ENCODE measurements at places on chromosomes 16 and 17.

DNA sequence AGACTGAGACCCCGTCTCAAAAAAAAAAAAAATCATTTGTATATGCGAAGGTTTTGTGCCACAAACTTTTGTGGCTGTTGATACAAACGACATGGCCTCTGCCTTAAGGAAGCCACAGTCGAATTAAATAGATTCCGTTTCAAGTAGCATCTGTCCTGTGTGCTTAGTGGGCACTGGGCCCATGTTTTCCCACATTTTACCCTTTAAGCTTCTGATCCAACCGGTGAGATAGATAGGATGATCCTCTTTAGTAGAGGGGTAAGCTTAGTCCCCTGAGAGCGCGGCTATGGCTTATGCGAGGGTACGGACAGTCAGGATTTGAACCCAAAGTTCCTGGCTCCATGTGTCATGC, 776 bp upstream of the TMEM219 start:
- no peak for DNase-seq

- no peak for DNase-seq
These were observed 17.4 kb downstream of the IST1 start for GRCh38 chr16:71912534-71913275.

GRCh38 chr16:56234737-56235136, 43.4 kb downstream of the GNAO1 start:
- DNase-seq, result no peak

- DNase-seq, result no peak
These were observed 1334.8 kb downstream of the CDH11 start for GRCh38 chr16:63787014-63787413.

- no peak for DNase-seq
These were observed 171.9 kb downstream of the AHSP start for GRCh38 chr16:31699601-31700000.

- no peak for DNase-seq
These were observed 4.8 kb downstream of the CD2BP2 start for GRCh38 chr16:30350134-30350871.

GRCh38 chr17:59296190-59296589, 35.3 kb upstream of the YPEL2 start:
- no peak for DNase-seq

DNA sequence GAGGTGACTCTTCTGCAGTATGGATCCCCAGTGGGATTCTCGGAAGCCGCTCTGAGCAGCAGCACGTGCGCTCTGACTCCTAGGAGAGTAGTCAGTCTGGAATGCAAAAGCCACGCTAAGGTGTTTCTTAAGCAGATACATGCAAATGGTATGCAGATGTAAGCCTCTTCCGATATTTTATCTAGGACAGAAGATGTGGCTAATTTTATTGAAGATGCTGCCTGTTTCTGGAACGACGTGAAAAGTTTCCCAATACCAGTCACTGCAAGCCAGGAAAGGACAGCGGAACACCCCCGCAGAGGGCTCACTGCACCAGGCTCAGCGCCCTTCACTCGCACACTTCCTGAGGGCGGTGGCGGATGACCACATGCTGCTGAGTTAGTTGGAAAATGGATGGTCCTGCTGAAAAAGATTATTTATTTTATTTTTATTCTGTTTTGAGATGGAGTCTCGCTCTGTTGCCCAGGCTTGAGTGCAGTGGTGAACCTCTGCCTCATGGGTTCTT, 10.1 kb downstream of the FADS6 start:
- DNase-seq, result no peak

- no peak for DNase-seq
These were observed 55.7 kb downstream of the SYNRG start for GRCh38 chr17:37553401-37553966.

DNA sequence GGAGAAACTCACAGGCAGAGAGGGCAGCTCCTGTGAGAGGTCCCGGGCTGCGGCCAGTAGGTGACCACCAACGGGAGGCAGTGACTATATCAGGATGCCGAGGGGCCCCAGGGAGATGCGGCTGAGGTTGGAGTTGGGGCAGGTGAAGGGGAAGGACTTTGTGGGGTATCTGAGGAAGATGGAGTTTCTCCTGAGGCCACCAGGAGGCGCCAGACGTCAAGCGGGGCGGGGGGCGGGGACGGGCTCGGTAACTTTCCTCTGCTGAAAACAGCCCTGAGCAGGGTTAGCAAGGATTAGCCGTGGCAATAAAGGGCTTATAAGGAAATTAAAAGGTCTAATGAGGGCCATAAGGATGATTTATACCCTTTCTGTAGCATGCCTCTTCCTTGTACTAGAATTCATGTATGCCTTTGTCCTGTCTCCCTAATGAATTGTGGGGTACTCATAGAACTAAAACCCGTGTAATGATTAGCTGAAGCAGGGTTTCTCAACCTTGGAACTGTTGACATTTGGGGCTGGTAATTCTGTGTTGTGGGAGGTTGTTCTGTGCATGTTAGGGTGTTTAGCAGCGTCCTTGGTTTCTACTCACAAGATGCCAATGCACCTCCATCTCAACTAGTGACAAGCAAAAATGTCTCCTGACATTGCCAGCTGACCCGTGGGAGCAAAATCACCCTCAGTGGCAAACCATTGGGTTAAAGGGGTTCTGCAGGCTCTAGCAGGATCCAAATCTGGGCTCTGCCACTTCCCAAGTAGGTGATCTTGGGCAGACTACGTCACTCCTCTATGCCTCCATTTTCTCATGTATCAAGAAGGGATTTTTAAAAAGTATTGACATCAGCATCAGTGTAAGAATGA, 74.8 kb upstream of the GRIN2A start:
- DNase-seq, result no peak

DNA sequence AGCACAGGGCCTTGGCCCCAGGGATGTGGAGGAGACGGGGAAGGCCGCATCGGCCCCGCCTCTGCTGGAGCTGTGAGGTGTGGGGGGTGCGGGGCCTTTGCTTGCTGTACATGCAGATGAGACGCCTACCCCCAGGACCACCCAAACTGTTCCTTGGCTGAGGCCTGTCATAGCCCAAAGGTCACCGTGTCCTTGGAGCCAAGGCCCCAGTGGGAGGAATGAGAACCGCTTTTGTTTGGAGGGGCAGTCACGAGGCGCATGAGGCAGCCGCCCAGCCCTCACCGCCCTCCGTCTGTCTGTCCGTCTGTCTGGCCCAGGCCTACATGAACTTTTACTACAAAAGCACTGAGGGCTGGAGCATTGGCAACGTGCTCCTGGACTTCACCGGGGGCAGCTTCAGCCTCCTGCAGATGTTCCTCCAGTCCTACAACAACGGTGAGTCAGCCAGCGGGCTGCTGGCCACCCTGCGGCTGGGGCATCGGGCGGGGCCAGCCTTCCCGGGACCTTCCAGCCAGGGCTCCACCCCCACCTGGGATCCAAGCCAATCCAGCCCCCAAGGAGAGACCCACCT, 8.8 kb downstream of the TAX1BP3 start:
- DNase-seq, result no peak

- DNase-seq, result no peak
These were observed 16.7 kb downstream of the KRABD2 start for GRCh38 chr17:8359769-8360168.

GRCh38 chr16:15041271-15042004, 14.4 kb downstream of the NTAN1 start:
- no peak for DNase-seq

GRCh38 chr16:46775214-46775613, 27.1 kb upstream of the MYLK3 start:
- DNase-seq, result no peak

DNA sequence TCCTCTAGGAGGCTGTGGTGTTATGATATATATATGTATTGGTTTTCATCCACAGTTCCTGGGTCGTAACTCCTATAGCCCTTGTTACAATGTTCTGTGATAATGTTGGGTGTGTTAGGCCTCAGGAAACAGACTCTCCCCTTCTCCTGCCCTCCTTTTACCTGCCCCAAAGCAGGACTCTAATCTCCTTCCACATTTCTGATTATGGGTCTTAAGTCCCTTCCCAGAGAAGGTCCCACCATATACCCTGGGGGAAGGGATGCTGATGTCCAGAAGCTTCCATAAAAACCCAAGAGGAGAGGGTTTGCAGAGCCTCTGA, 450 bp upstream of the C1QBP start:
- DNase-seq, result no peak

DNA sequence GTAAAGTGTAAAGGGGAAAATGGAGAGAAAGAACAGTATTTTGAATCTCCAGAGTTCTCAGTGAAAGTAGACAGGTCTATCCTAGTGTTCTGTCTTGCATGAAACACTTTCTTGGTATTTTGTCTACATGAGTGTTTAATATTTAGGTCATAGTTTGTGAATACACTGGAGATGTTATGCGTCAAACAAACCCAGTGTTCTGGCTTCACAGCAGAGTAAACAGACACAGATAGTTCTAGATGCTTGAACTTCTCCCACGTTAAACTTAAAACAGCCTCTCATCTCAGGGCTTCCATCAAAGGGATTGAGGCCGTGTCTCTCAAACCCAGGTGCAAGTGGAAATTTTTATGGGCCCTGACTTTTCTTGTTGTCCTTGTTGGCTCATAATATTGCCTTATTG, 48.3 kb downstream of the RBFOX1 start:
- DNase-seq, result no peak

DNA sequence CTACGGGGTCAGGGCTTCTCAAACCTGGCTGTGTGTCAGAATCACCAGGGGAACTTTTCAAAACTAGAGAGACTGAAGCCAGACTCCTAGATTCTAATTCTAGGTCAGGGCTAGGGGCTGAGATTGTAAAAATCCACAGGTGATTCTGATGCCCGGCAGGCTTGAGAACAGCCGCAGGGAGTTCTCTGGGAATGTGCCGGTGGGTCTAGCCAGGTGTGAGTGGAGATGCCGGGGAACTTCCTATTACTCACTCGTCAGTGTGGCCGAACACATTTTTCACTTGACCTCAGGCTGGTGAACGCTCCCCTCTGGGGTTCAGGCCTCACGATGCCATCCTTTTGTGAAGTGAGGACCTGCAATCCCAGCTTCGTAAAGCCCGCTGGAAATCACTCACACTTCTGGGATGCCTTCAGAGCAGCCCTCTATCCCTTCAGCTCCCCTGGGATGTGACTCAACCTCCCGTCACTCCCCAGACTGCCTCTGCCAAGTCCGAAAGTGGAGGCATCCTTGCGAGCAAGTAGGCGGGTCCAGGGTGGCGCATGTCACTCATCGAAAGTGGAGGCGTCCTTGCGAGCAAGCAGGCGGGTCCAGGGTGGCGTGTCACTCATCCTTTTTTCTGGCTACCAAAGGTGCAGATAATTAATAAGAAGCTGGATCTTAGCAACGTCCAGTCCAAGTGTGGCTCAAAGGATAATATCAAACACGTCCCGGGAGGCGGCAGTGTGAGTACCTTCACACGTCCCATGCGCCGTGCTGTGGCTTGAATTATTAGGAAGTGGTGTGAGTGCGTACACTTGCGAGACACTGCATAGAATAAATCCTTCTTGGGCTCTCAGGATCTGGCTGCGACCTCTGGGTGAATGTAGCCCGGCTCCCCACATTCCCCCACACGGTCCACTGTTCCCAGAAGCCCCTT, 10.9 kb downstream of the STH start:
- no peak for DNase-seq

DNA sequence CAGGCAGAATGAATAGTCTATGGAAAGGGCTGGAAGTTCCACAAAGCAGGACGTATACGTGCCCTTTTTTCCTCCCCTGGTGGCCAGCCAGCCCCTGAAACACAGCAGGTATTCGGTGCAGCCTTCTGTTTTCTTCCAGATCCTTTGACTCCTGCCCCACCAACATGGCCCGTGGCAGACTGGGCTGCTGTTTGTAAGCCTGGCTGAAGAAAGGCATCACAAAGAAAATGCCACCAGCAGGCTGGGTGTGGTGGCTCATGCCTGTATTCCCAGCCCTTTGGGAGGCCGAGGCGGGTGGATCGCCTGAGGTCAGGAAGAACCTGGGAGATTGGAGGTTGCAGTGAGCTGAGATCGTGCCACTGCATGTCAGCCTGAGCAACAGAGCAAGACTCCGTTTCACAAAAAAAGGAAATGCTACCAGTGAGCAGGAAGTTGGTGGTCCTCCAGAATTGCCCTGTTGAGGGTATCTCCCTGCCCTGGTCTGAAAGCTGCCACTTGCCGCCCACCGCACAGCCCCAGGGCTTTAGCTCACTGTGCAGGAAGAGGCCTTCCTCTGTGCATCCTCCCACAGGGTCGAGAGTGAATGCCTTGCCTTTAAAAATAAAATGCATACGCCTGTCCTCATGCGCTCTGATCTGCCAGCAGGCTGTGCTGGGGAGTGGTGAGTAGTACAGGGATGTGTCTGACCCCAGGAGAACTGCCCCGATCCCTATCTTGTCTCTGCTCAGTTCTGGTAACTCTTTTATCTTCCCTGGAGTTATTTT, 587.7 kb downstream of the MAF start:
- DNase-seq, result no peak

DNA sequence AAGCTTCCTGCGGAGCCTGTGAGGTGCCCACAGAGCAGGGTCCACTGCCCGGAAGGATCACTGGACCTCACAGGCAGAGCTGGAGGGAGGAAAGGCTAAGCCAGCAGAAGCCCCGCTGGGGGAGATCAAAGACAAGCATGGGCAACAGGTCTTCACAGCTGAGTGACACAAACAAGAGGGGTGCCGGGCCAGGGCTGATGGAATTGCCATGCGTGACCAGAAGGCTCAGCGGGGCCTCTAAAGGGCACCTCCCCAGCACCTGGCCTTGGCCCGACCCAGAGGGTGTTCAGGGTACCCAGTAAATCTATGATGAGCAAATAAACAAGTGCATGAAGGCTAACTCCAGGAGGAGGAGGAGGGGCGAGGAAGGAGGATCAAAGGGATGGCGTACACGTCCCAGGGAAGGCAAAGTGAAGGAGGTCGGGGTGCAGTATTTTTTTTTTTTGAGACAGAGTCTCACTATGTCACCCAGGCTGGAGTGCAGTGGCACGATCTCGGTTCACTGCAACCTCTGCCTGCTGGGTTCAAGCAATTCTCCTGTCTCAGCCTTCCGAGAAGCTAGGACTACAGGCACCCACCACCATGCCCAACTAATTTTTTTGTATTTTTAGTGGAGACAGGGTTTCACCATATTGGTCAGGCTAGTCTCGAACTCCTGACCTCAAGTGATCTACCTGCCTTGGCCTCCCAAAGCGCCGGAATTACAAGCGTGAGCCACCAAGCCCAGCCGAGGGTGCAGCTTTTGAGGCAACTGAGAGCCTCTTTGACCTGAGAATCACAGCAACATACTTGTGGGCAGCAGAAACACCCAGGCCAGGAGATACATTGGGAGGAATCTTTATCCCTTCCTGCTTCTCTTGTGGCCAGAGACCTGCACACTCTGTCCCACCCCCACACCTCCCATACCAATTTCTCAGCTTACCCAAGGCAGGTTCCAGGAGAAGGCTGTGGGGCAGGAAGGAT, 16.1 kb upstream of the EXOC7 start:
- no peak for DNase-seq

DNA sequence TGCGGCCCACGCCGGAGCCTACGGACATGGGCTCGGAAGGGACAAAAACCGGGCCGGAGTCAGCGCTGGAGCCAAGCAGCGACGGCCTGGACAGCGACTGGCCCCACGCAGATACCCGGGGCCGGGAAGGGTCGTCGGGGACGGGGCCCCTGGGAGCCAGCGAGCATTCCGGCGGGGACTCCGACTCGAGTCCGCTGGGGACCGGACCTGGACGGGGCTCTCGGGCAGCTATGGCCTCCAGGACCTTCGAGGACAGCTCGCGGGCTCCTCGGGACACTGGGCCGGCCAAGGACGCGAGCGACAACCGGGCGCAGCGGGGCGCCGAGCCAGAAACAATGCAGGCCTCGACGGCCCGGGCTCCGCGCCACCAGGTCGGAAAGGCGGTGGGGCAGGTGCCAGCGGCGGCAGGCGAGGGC, 1.0 kb downstream of the MYO15B start:
- DNase-seq, result no peak

All from stimulated activated CD4-positive, alpha-beta T cell treated with anti-CD3 and anti-CD28 coated beads, Interleukin-1b, Interleukin-23, amount 100 ng/mL, for 1 hour (primary cell).